MM.1S (cell line): ENCODE measurements at places on chromosomes 6 and 20.

DNA sequence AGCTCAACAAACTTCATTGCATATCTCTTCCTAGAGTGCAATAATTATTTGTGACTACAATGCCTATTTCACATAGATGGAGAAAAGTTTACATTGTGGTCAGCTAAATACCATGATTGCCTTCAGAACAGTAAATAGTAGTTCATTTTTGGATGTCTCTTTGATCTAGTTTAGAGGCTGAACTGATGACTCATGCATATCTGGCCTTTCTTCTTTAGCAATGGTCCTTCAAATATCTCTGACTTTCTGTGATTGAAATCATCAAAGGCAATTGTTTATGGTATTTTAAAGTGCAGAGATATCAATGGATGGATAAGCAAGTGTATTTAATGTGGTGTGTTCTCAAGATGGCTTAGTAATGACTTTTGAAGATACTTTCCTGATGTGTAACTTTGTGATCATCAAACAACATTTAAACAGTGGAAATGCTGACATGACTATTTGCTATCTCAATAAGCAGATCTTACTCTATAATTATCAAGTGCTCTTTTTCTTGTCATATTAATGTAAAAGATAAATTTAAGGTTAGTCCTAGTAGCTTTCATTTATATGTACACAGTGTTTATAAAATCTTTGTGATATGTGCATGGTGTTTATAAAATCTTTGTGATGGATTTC is 523.7 kb upstream of the SLC35B3 start:
- DNase-seq = peak; percentile 9

DNA sequence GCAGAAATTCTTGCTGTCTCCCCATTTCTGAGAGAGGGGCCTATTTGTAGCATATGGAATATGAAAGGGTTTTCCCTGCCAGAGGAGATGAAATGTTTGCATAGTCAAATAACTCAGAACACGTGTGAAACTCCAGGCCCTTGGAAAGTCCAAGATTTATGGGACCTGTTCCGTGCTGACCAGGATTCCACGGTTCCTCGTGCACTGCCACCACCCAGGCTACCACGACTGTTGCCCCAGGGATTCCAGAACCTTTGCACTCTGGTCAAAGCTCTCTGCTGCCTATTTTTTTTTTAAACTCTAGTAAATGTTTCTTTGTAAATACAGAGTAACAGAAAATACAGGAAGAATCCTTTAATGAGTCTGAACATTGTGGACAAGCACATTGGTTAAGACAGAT is 35.0 kb downstream of the MYLK4 start:
- no peak for DNase-seq

DNA sequence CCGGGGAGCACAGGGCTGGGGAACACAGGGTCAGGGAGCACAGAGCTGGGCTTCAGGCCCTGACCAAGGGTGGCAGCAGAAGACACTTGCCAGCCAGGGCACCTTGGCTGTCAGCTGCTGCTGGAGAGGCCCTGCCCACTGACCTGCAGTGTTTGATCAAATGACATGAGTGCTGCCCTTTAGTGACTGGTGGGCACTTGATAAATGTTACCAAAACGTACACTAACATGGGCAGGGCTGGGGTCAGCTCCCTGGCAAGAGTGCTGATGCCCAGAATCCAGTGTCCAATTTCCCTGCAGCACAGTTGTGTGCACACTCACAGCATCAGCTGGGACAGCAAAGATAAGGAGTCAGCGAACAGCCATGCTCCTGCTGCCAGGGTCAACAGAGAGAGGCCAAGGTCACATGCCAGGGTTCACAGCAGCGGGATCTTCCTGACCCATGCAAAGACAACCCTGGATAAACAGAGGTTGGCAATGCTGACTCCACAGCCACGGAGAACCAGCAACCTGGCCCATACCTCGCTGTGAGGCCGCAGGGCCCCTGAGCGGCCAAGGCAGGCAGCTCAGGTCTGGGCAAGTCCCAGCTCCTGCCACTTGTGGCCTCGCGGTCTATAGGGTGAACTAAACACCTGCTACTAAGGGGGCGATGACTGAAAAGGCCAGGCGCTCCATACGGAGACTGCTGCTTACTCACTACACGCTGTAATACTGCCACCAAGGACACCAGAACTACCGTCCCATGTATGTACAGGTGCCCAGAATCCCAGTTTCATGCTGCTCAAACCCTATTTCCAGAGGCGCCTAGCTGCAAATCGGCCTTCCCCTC is 46.3 kb downstream of the NINL start:
- DNase-seq = no peak

- no peak for DNase-seq
Measured at GRCh38 chr6:27332692-27333641, 20.9 kb upstream of the POM121L2 start.

DNA sequence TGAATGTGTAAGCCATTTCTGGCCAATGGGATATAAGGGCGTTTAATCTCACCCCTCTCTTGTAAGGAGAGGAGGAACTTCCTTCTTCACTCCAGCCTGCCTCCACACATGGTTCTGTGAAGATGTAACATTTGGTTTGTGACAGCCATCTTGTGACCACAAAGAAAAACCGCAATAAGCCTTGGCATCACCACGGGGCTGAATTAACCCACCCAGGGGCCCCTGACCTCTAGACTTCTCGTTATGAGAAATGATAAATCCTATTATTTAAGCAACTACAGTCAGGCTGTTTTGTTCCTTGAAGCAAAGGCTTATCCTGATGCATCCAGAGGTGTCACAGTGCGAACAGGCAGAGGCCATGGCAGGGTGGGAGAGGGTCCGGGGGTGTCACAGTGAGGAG is 139.7 kb downstream of the CDC5L start:
- no peak for DNase-seq

GRCh38 chr6:17632934-17633333 is 32.8 kb downstream of the FAM8A1 start:
- no peak for DNase-seq

GRCh38 chr6:31170987-31171671 is 647 bp upstream of the POU5F1 start:
- DNase-seq = no peak

DNA sequence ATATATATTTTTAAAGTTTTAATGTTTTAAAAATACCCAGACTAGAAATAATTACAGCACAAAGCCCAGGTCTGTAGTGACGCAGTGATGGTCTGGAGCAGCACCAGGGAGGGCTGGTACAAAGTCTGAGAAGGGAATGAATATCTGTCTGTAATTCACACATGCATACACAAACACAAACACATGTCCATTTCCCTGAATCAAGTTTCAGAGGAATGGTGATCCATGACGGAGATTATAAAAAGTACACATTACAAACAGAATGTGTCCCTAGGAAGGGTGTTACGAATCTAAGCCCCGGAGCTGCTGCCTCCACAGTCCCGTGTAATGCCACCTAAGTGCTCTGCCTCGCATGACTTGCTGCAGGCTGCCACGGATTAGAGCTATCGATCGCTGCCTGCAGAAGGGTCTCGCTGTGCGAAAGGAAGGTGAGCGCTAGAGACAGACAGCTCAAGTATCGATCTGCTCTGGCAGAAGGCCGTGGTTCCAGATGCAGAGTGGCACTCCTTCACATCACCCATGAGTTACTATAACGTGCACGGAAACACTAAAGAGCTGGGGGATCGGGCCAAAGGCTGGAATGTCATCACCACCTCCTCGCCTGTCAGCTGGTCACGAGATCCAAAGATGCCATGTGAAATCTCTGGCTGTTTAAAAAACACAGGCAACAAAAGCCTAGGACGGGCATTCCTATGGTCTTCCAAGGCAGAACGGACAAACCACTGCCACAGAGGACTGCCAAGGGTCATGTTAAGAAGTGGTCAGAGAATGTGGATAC is 87.1 kb downstream of the INSM1 start:
- DNase-seq = no peak

GRCh38 chr6:89071036-89071435 is 9.5 kb upstream of the PNRC1 start:
- DNase-seq = no peak

GRCh38 chr6:98832284-98833056 is 1.9 kb upstream of the POU3F2 start:
- DNase-seq = no peak

DNA sequence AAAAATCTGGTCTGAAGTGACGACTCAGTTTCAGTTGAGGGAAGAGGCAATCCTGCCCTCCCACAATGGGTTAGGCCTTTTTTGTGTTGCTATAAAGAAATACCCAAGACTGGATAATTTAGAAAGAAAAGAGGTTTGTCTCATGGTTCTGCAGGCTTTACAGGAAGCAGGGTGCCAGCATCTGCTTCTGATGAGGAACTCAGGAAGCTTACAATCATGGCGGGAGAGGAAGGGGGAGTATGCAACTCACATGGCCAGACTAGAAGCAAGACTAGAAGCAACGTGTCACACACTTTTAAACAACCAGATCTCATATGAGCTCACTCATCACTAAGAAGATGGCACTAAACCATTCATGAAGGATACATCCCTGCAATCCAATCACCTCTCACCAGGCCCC is 529.3 kb downstream of the KIF16B start:
- no peak for DNase-seq

DNA sequence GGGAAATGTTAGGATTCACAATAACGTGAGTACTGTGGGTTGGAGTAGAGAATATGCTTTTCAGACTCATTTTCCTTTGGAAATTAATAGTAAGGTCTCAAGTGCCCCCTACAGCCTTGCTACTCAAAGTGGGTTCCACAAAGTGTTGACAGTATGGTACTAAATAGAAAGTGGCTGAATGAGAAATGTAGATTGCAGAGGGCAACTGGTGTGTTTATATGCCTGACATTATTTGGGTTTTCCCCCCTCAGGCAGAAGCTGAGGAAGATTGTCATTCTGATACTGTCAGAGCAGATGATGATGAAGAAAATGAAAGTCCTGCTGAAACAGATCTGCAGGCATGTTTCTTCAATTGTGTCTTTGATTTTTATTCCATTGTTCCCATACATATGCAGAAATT is 5.6 kb downstream of the FBXO9 start:
- peak; percentile 27 for DNase-seq

DNA sequence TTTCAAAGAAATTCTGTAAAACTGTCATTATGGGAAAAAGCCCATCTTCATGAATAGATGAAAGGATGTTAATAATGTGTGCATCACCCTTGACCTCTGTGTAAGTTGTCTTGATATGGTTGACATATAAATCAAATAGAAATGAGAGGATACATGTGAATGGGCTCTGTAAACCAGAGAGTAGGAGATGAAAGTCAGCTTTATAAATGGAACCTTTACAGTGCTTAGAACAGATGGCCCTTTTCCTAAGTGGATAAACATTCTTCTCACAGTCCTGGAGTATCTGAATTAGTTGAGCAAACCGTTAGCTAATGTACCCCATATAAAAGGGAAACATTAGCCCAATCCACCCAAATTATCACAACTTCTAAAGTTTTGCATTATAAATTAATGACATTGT is 57.5 kb downstream of the MYLK4 start:
- DNase-seq = no peak

- DNase-seq = no peak
Measured at GRCh38 chr6:161110028-161110779, 118.6 kb downstream of the MAP3K4 start.

DNA sequence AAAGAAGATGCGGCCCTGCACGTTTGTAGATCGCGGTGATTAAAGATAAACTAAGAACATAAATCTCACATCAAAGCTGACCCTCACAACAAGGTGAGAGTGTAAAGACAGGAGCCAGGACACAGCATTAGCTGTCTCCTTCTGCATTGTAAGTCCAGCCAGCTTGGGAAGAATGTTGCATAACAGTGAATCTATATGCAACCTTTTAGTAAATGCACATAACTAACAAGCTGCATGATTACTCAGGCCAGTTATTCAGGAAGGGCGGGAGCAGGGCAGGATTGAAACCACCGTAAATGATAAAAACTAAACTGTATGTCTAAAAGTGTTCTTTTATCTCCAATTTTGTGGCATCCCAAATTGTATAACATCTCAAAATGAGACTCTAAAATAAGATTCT is 57.1 kb downstream of the POPDC3 start:
- no peak for DNase-seq

GRCh38 chr6:9564021-9564420 is 850.9 kb downstream of the TFAP2A start:
- DNase-seq = no peak

DNA sequence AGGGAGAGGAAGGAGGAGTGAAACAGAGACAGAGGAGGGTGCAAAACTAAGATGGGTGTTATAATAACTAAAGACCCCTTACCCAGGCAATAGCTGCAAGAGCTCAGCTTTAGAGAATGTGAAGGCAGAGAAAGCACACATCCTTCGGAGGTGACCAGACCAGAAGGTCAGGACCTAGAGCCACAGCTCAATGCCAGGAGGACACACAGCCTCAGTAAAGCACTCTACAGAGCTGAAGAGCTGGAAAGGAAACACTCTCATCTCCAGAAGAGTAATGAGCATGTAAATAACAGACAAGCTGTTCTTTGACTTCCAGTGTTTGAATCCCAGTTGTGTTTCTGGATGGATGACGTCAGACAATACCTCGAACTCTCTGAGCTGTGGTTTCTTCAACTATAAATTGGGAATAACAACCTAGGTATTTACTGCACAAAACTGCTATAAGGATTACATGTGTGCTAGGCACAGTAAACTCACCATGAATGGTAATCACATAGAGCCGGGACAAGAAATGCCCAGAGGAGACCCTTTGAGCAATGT is 63.2 kb downstream of the MAP3K5 start:
- DNase-seq = no peak

DNA sequence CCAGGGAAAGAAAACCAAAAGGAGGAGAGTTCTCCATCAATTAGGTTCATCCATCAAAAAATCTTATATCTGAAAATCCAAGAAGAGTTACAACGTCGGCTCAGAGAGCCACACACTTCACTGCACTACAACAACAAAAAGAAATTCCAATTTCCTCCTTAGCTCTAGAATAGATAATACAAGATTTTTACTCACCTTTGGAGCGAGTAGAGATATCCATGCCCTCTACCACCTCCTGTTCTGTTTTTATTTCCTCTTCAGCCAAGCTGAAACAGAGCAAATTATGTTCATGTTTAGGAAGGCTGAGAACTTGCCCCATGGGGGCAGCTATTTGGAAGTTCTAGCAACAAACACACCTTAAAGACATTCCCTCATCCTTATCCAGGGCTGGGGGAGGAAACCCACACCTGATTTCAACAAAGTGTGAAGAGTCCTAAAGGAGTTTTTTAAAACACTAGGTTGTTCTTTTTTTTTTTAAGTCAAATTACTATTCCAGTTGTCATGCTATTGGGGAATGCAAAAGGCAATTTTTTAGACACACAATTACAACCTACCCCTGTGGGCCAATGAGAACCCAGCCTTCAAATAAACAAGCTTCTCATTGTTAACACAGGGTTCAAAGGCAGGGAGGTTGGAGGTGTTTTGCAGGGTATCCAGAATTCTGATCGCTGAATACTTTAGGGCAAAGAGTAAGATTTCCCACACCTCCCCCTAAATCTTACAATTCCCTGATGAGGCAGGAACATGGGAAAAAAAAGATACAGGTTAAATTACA is 8.7 kb downstream of the ZMYND8 start:
- DNase-seq = no peak

DNA sequence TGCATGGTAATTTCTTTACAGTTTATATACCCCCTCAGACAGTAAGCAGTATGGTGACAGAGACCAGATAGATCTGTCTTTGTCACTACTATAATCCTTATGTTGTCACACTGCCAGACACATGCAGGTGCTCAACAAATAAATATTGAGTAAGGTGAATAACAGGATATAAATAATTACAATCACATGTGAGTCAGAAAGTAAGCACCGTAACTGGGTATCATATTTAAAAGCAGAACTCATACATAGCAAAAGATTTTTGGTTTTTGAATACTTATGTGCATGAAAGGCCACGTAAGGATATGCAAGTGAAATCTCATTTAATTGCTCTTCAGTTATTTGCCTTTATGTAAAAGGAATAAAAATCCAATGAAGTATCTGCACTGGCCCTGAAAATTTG is 17.4 kb downstream of the CNBD2 start:
- DNase-seq = no peak

GRCh38 chr6:129235167-129236000 is 352.4 kb downstream of the LAMA2 start:
- DNase-seq = peak; percentile 8
